ENCODE measurements at places on chromosomes 2 and 18.

DNA sequence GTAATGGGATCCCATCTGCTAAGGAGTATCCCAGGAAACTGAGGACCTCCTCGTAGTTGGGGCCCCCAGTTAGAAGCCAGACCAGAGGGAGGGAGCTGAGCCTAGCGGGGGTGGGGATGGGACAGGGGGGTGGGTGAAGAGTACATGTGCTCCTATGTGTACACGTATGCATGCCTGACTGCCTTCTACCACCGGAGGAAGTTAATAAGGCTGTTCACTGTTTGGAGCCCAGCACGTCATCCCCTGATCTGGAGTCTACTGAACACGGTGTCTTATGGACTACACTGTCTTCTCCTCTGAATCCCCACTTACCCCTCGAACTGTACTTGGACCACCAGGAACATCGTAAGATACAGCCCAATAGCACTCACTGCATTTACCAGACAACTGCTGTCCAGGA, 68.5 kb downstream of the SFXN5 start:
- DNase-seq: no peak

DNA sequence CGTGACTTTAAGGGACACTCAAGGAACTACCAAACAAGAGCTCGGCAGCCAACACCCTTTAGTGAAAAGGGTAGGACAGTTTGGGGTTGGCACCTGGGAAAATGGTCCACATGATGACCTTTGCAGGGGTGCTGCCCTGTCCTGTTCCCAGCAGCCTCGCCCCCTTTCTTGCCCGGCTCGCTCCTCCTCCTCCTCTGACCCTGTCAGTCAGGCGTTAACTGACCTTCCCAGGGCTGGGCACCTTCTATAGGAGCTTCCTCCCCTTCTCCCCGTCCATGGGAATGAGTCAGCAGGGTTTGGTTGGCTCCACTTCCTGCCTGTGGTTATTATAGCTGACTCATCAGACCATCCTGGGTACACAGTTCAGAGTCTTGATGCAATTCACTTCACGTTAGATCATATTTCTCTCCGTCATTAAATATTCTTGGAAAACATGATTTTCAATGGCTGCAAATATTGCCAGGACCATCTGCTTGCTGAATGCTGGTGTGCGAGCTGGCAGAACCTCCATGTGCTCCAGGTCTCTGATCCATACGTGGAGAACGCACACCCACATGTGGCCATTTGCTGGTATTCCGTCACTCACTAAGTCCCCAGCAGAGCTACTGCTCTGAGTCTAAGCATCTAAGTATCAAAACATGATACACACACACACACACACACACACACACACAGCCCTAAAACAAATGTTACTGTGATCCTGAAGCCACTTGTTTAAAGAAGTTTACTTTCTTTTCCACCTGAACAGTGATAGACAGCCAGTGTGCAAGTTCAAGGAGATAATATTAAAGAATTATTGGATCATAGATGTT, 185.0 kb downstream of the ANAPC1 start:
- peak; percentile 66 for DNase-seq

DNA sequence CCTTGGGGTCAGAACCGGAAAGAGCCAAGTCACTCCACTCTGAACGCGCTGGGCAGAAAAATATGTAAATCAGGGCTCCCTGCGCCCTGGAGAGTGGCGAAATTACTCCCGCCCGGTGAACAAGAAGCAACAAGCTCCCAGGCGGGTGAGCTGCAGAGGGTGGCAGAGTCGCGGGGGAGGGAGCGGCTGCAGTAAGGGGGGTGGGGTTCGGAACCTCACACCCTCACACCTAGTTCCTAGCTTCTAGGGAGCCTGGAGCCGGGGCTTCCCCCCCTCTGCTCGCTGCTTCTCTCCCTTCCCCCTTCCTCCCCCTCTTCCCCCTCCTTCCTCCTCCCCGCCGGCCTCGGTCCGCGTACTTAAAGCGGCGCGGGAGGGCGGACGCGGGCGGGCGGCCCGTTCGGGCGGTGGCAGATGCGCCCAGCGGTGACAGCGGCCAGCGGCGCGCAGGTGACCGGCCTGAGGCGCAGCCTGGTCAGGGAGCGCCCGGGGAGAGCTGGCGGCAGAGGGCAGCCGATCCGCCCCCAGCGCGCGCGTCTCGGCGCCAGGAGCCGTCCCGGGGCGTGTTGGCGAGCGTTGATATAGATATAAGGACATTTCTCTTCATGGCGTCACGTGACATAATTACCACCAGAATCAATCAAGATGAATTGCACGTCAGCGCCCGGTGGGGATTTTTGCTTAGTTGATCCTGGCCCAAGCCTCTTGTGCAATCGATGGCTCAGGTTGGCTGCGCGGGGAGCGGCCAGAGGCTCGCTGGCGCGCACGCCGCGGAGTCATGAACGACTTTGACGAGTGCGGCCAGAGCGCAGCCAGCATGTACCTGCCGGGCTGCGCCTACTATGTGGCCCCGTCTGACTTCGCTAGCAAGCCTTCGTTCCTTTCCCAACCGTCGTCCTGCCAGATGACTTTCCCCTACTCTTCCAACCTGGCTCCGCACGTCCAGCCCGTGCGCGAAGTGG, at the start of gene HOXD11:
Gene HOXD11 (plus strand): TSS at position 700 of the 959 bp plus-strand sequence. CDS start 76 bp downstream, at position 776.
- peak; percentile 41 for DNase-seq

- no peak for DNase-seq
Observed at GRCh38 chr18:41052625-41053024, 902.4 kb upstream of the PIK3C3 start.

DNA sequence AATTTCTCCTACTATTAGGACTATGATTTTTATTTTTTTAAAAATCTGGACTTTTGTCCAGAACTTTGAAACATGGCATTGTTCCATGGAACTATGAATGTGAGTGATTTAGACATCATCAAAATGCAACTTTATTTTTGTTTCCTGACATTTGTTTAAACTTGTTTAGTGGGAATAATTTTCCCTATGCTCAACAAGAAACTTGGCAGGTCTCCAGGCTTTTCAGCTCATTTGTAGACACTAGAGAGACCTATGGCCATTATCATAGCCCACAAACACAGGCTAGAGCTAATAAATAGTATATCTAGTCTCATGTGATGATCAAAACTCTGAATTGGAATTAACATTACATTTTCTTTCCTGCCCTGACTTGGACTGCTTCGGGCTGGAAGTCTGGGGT, 145.1 kb upstream of the CELF4 start:
- no peak for DNase-seq

DNA sequence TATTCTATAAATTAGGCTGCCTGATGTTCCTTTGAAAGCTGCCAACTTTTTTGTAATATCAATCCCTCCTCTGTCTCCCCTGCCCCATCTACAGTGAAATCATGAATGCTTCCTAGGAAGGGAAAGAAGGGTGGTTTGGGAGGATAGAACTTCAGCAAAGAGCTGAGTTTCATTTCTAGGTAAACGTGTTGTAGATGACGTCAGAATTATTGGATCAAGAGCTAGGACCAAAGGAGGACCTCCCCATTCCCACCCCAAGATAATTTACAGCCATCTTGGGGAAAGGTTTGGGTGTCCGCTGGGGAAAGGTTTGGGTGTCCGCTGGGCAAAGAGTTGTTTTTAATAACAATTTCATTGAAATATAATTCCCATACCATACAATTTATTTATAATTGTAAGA, 11.2 kb upstream of the ANKRD53 start:
- no peak for DNase-seq

DNA sequence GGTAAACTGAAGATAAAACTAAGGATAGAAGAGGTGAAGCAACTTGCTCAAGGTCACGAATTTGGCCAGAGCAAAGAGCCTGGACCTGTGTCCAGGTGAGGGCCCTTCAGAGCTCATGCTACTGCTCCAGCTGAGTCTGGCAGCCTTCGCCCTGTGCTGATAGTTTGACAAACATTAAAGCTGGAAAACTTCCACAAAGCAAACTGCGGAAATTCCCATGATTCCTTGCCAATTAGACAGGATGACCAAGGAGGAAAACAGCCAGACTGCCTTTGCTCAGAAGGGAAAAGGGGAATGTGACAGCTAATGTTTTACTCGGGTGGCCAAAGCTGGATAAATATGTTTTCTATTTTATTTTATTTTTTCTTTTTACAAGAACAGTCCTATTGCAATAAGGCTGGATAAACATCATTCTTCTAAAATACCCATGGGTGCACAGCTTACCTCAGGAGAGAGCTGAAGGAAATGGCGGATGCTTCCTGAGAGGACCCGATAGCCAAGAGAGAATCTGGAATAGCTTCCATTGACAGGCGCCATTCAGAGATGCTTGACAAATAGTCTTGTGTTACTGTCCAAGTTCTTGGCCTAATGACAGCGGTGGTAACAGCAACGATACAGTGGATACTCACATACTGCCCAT, 5.3 kb upstream of the CTAGE1 start:
- DNase-seq: no peak

DNA sequence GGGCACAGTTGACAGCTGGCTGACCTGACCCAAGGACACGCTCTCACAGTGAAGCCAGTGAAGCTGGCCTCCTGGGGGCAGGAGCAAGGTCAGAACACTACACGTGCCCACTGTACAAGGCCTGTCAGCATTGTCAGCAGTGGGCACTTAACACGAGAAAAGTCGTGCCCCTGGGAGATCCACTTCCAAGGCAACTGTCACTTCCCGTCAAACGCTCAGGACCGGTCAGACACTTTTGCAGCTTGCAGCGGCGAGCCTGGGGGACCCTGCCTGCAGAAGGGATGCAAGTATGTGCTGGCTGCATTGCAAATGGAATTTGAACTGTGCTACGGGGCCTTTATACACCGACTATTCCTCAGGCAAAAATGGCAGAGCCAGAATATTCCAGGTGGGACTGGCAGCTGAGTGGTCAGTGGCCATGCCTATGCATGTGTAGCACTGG, 176.2 kb downstream of the BCL2 start:
- no peak for DNase-seq

DNA sequence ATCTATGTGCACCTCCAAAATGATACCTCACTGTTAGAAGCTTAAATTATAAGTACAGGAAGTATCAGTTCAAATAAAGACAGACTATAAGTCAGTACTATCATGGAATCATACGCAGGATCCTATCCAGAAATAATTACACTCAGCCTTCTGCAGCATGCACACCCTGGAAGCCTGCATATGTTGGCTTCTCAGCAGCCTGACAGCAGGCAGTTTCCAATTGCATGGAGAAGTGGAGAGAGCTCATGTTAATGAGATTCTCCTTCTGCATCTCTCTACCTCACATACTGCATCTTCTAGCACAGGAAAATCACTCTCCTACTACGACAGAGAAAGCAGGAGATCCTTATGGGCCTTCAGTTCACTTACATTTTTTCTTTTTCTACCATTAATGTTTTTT, 20.5 kb downstream of the NR4A2 start:
- no peak for DNase-seq

DNA sequence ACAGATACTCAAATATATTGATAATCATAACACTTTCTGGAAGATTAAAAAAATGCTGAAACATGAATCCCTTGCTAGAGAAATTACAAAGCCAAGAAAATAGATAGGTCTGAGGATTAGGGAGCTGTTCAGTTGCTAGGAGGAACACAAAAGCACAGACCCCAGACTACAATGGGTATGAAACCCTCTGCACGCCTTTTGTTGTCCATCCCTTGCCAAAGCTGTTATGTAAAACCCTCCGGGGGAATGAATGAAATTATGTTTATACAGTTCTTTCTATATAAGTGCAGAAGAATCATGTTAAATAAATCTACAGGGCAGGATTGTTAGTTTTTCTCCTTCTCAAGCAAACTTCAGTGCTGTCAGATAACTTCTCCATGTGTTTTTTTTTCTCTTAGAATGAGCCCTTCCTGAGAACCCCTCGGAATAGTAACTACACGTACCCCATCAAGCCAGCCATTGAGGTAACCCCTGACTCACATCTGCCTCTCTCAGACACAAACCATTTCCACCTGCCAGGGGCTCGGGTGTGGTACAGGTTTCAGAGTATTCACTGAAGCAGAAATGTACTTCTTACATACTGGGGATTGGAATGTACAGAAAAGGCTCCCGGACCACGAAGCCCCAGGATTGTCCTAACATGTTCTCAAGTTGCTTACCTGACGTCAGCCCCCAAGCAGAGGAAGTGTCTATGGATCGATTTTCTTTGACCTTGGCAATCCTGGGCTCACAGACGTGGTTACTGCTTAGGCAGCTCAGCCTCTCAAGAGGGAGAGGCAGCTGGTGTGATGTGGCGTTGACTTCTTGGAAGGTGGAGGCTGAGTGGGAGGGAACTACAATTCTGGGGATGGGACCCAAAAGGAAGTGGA, 118.0 kb downstream of the PLB1 start:
- peak; percentile 11 for DNase-seq

- DNase-seq: no peak
Observed at GRCh38 chr2:42096869-42097591, 49.2 kb downstream of the PKDCC start.

GRCh38 chr2:147594038-147594437, 250.8 kb upstream of the ACVR2A start:
- no peak for DNase-seq

GRCh38 chr2:182621810-182622209, 94.2 kb upstream of the DNAJC10 start:
- no peak for DNase-seq

DNA sequence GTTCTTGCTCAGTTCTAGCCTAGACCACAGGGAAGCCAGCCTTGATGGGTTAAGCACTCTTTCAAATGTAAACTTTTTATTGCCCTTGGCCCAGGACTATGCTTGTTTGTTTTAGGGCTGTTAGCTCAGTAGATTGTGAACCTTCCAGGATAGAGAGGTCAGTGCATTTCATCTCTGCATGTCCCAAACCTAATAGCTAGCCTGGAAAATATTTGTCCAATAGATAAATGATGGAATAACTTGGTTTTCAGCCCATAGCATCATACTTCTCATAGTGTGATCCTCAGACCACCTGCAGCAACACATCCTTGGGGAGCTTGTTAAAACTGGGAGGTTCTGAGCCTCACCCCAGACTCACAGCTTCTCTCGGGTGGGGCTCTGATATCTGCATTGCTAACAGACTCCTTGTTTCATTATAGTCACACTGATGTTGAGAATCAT, 59.8 kb downstream of the TRIB2 start:
- no peak for DNase-seq

GRCh38 chr18:13137670-13138419, 80.7 kb upstream of the LDLRAD4 start:
- DNase-seq: peak; percentile 39

DNA sequence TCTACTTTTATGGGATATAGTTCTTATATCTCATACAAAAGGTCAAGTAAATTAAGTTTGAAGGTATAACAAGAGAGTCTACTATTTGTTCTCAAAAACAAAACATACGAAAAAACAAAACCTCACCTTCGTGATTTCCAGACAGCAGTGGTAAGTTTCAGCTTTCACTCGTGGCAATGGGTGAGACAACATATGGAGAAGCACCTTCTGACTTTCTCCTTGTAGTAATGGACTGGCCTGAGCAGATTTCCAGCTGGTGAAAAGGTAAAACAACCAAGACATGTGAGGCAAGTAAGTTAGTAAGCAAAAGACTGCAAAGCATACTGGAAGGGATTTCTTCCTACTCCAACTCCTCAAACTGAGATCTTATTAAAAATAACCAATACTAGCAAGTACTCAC, 39.6 kb downstream of the RTTN start:
- no peak for DNase-seq

DNA sequence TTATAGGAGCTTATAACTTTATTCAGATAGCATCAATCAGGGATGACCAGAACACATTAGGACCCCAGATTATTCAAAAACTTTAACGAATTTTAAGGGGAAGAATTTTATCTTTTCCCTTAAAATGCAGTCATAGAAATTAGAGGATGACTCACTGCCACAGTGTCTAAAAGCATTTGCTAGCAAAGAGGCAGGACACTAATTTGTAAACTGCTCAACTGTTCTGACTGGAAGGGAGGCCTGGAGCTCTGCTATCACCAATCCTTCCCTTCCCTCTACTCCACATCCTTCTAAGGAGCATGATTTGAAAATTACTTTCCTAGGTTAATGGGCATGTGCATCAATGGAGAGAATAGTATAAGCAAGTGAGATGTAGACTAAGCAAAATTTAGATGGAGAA, 40.5 kb downstream of the PREPL start:
- DNase-seq: no peak

Measured in NCI-H2029 treated with DMSO at 0.1 percent for 48 hours (cell line).